ENCODE measurements at places on chromosomes 1 and 21. TPM values are rescaled to one million over a fixed set of nuclear protein-coding genes. Genes with fewer than 3 reads are reported as not detected.

ERG gene
- total RNA-seq = not detected

GRCh38 chr1:17892851-17893250, 137.7 kb downstream of the ACTL8 start:
- no peak for DNase-seq
- no peak overlapping the region for H3K4me3 ChIP-seq
- no peaks in the 10 kb centered on the region for H3K4me1 ChIP-seq
- H3K27me3 ChIP-seq = no peaks in the 10 kb centered on the region

GRCh38 chr1:6292102-6292501, 31.2 kb upstream of the GPR153 start:
- H3K27ac ChIP-seq = no peak overlapping the region
- no peaks in the 10 kb centered on the region for H3K36me3 ChIP-seq
- DNase-seq = no peak
- no peak overlapping the region for H3K4me3 ChIP-seq
- H3K27me3 ChIP-seq = no peaks in the 10 kb centered on the region

- H3K36me3 ChIP-seq = no peaks in the 10 kb centered on the region
- no peaks in the 10 kb centered on the region for H3K27me3 ChIP-seq
- H3K4me3 ChIP-seq = peak overlapping the region; percentile 13
- H3K4me1 ChIP-seq = peaks cover 40% of the 10 kb centered on the region
- DNase-seq = no peak
- H3K27ac ChIP-seq = peak overlapping the region; percentile 89
Measured at GRCh38 chr1:8879464-8879921, 1.0 kb upstream of the ENO1 start.

- no peaks in the 10 kb centered on the region for H3K36me3 ChIP-seq
- peaks cover 13% of the 10 kb centered on the region for H3K4me1 ChIP-seq
- no peaks in the 10 kb centered on the region for H3K27me3 ChIP-seq
- H3K4me3 ChIP-seq = no peak overlapping the region
Measured at GRCh38 chr1:24748191-24749121, 3.2 kb downstream of the CLIC4 start.

- no peak overlapping the region for H3K4me3 ChIP-seq
- H3K4me1 ChIP-seq = no peaks in the 10 kb centered on the region
- H3K36me3 ChIP-seq = no peaks in the 10 kb centered on the region
- H3K27ac ChIP-seq = no peak overlapping the region
- DNase-seq = no peak
Measured at GRCh38 chr1:94971491-94971924, 44.6 kb upstream of the CNN3 start.

DNA sequence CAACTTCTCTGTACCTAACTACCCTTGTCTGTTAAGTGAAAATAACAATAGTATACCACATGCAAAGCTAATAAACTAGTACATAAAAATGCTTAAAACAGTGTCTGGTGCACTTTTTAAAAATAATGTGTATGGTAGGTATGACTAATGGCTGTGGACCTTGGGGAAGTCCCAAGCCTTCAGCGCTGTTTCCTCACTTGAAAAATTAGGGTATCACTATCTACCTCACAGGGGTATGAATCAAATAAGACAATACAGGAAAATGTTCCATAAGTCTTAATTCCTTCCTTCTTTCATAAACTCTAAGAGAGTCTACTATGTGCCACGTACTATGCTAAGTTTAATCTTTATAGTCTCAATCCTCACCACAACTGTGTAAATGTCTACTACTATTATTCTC, 32.0 kb downstream of the EGLN1 start:
- DNase-seq = no peak
- peaks cover 2% of the 10 kb centered on the region for H3K4me1 ChIP-seq
- H3K27ac ChIP-seq = no peak overlapping the region
- H3K36me3 ChIP-seq = no peaks in the 10 kb centered on the region
- H3K27me3 ChIP-seq = no peaks in the 10 kb centered on the region

DNA sequence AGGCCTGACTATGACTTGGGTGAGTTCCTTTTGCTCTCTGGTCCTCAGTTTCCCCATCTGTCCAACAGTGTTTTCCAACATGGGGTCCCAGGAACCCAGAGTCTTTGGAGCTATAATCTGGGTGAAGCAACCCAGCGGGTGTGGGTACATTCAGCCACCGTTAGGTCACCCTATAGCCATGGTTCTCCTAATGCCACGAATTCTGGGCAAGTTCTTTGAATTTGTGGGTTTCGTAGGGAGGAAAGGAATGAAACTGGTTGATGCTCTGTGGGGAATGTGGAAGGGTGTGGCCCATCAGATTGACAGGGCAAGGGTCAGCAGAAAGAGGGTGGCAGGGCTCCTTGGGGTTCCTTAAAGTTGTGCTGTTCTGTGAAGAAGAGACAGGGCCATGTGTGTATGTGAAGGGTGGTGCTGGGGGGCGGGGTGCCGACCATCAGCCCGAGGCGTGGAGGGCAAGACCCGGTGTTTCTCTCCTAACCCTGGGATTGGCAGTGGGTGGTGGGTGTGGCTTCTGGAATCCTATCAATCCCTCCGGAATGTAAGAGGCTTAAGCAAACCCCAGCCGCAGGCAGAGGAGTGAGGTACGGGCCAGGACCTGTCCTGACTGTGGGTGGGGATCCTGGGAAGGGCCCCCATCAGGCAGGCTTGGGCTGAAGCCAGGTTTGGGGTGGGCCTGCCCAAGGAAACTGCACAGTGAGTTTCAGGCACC, 35.5 kb upstream of the ZNF362 start:
- no peaks in the 10 kb centered on the region for H3K4me1 ChIP-seq
- no peaks in the 10 kb centered on the region for H3K36me3 ChIP-seq
- no peak overlapping the region for H3K4me3 ChIP-seq
- H3K27ac ChIP-seq = no peak overlapping the region

DNA sequence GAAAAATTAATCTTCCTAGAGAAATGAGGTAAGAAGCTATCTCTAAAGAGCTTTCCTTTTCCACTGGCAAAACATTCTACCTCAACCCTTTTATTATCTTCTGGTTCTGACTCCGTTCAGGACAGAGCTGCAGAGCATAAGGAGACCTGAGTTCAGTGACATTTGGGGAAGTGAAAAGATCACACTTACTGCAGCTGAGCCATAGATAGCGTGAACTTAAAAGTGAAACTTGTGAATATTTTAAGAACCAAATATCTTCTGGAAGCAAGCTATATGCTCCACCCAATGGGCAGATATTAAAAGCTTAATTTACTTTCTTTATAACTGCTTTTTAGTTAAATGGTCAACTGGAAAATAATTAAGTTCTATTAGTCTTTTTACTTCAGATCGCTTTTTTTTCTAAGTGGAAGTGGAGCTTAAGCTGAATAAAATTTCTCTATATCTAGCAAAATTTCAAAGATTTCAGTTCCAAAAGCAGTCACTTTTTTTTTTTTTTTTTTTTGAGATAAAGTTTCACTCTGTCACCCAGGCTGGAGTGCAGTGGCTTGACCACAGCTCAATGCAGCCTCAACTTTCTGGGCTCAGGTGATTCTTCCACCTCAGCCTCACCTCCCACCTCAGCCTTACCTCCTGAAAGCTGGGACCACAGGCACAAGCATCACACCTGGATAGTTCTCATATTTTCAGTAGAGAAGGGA, 11.9 kb downstream of the PTPN22 start:
- DNase-seq = no peak
- no peaks in the 10 kb centered on the region for H3K27me3 ChIP-seq
- no peak overlapping the region for H3K27ac ChIP-seq
- H3K36me3 ChIP-seq = peaks cover 20% of the 10 kb centered on the region

DNA sequence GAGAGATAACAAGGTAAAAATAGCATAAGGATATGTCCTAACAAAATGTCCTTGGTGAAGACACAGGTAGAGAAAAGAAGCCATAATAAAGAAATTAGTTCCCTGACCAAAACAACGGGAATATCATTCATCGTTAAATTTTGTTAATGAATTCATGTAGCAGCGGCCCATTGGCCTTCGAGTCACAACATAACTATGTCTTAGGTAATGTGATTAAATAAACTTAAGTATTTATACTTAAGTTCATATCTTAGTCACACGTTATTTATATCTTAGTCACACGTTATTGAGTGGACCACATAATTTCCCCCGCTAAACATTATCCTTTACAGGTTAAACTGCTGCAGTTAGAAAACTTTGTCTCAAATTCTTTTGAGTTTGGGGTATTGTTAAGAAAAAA, 1.2 kb downstream of the NEXN start:
- H3K4me1 ChIP-seq = peaks cover 6% of the 10 kb centered on the region
- H3K4me3 ChIP-seq = no peak overlapping the region
- no peaks in the 10 kb centered on the region for H3K36me3 ChIP-seq
- no peaks in the 10 kb centered on the region for H3K27me3 ChIP-seq

DNA sequence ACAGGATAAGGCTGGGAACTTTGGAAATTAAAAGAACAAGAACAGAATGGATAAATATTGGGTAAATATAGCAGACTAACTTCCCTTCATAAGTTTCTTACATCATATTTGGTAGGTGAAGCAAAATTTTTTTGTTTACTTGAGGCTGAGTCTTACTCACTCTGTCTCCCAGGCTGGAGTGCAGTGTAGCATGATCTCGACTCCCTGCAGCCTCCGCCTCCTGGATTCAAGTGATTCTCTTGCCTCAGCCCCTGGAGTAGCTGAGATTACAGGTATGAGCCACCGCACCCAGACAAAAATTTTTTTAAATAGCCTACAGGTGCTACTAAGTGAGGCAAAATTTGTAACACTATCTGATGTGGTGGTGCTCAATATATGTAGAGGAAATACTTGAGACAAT, 50.7 kb downstream of the TM2D1 start:
- H3K4me3 ChIP-seq = no peak overlapping the region
- no peaks in the 10 kb centered on the region for H3K27me3 ChIP-seq
- no peaks in the 10 kb centered on the region for H3K4me1 ChIP-seq
- no peak overlapping the region for H3K27ac ChIP-seq

GRCh38 chr1:198910816-198911215, 272.0 kb downstream of the PTPRC start:
- no peaks in the 10 kb centered on the region for H3K36me3 ChIP-seq
- DNase-seq = no peak
- no peak overlapping the region for H3K27ac ChIP-seq

DNA sequence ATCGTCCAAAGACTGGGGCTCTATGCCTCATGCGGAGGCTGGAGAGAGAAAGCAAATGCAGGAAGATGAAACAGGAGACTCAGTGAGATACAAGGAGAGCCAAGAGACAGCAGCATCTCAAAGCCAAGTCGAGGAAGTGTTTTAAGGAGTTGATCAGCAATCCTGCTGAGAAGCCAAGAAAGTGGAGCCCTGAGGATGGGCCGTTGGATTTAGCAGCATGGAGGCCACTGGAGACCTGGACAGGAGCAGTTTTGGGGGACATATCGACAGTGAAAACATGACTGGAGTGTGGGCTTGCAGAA, 107.4 kb upstream of the ZBTB40 start:
- DNase-seq = no peak
- no peaks in the 10 kb centered on the region for H3K36me3 ChIP-seq
- peaks cover 7% of the 10 kb centered on the region for H3K27me3 ChIP-seq

DNASE2B gene
- total RNA-seq = not detected

GRCh38 chr1:26410706-26411623, at the start of gene LIN28A:
LIN28A (plus strand) TSS chr1:26410817; CDS start chr1:26410892, 75 bp downstream.
- DNase-seq = no peak
- H3K27ac ChIP-seq = no peak within 1 kb of the TSS
- no peak within 1 kb of the TSS for H3K4me3 ChIP-seq
- peaks cover 17% of the 10 kb centered on the region for H3K4me1 ChIP-seq

DNA sequence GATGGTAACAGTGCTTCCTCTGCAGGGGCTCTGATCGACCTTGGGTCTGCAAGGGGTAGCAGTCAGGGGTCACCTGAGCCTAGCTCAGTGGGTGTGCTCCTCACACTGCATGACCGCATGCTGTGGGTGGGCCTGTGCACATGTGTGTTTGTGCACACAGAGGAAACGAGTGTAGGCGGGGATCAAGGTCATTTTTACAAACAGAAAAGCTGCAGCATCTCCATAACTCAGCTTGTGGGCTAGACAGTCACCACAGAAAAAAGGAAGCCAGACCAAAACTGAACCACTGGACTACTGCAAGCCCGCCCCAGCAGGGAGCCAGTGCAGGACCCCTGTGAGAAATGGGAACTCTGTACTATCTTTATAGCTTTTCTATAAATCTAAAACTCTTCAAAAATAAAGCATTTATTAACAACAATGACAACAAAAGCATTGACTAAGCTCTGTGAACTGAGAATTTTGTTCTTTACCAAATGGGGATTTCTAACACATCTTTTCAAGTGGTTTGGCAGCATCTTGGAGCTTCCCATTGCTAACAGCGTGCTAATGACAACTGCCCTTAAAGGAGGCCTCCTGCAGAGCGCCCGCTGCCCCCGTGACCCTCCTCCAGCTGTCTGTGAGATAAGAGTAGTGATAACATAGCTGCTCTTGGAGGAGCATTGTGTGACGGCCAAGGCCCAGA, 19.9 kb upstream of the NEK2 start:
- DNase-seq = no peak
- H3K36me3 ChIP-seq = no peaks in the 10 kb centered on the region
- peaks cover 21% of the 10 kb centered on the region for H3K4me1 ChIP-seq
- no peak overlapping the region for H3K4me3 ChIP-seq

ALX3 gene
- total RNA-seq = not detected

DNA sequence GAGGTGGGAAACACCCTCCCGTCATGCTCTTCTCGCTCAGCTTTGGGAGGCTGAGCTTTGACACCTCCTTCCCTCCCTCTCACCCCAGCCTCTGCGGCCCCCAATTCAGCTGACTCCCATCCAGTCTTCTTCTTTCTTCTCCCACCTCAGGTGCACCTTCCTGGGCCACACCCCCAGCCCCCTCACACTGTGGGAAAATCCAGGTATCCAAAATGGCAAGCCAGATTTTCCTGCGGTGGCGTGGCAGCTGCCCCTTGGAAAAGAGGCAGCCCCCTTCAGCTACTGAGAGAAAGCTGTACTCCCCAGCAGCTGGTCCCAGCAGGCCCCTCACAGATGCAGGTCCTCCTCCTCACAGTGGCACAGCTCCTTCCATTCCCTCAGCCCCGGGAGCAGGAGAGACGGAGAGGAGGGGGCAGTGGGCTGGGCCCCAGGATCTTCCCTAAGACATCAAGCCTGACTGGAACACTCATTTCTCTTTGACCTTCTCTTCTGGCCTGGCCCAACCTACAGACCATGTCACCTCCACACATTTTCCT, 61.6 kb downstream of the OPTC start:
- no peaks in the 10 kb centered on the region for H3K27me3 ChIP-seq
- H3K4me3 ChIP-seq = no peak overlapping the region
- no peak for DNase-seq
- no peak overlapping the region for H3K27ac ChIP-seq

DNA sequence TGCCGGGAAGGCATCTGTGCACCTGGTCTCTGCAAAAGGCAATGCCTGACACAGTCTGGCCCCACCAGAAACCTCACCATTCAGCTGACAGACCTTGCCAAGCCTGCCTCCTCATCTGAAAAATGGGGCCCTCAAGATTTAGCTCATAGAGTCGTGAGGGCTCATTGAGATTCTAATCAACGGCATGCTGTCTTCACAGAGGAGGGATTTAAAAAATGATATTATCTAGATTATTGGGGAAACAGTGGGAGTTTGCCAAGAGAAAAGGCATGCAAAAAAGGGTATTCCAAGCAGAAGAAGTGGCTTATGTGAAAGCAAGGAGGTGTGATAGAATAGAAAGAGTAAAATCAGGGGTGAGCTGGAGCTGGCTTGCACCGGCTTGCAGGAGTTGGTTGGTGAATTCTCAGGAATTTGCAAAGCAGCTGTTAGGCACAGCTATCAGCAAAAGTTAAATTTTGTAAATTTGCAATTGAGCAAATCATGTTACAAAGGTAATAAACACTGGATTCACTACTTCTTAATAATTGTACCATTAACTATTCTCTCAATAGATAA, 91.7 kb upstream of the WNT4 start:
- H3K36me3 ChIP-seq = no peaks in the 10 kb centered on the region
- no peak overlapping the region for H3K4me3 ChIP-seq
- peaks cover 4% of the 10 kb centered on the region for H3K27me3 ChIP-seq
- H3K27ac ChIP-seq = no peak overlapping the region

Measured in CD4-positive, alpha-beta memory T cell (primary cell).